ENCODE measurements at places on chromosomes 3 and 15.

- DNase-seq, result no peak
Observed at GRCh38 chr3:3918763-3919162, 119.5 kb downstream of the LRRN1 start.

GRCh38 chr3:186966406-186966805 is 36.1 kb downstream of the ST6GAL1 start:
- no peak for DNase-seq

- DNase-seq, result no peak
Observed at GRCh38 chr3:185084901-185085300, 68.0 kb downstream of the C3orf70 start.

- DNase-seq, result no peak
Observed at GRCh38 chr15:90002428-90002844, 1.3 kb downstream of the ZNF710 start.

GRCh38 chr3:64405211-64405835 is 180.1 kb upstream of the PRICKLE2 start:
- no peak for DNase-seq

DNA sequence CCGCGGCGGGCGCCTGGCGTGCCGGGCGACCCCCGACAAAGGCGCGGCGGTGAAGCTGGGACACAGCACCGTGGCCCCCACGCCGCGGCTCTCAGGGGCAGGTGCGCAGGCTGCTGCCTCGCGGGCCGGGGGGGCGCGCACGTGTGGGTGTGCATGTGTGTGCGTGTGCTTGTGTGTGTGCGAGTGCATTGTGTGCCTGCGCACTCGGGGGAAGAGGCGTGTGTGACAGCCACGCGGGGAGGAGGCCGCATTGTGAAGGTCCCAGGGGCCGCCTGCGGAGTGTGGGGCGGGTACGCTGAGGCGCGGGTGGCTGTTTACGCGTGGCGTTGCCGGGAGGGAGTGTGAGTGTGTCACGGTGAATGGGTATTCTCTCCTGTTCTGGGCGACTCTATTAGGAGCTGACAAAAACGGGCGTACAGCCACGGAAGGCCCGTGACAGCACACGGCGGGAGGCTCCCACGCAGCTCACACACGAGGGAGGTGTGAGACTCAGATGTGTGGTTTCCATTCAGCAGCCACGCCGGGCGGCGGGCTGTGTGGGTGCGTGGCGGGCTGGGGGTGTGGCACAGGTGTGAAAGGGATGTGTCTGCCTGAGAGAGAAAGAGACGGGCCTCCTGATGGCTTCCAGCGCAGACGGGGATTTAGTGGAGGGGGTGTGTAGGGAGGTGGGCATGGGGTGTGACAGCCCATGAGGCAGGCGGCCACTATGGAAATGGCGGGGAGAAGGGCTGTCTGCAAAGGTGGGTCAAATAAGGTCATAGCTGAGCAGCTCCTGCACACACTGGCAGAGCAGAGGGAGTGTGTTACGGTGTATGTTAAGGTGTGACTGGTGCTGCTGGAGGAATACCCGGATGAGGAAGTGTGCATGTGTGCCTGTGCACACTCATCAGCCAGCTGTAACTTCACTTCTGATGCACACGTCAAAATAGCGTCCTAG is 750 bp downstream of the PODXL2 start:
- peak; percentile 22 for DNase-seq

DNA sequence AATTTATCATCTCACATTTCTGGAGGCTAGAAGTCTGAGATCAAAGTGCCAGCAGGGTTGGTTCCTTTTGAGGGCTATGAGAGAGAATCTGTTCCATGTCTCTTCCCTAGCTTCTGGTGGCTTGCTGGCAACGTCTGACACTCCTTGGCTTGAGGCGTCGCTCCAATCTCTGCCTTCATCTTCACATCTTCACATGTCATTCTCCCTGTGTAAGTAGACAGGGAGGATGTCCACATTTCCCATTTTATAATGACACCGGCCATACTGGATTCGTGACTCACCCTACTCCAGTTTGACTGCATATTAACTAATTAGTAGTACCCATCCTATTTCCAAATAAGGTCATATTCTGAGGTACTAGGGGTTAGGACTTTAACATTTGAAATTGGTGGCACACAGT is 17.5 kb upstream of the ARHGAP31 start:
- DNase-seq, result no peak

DNA sequence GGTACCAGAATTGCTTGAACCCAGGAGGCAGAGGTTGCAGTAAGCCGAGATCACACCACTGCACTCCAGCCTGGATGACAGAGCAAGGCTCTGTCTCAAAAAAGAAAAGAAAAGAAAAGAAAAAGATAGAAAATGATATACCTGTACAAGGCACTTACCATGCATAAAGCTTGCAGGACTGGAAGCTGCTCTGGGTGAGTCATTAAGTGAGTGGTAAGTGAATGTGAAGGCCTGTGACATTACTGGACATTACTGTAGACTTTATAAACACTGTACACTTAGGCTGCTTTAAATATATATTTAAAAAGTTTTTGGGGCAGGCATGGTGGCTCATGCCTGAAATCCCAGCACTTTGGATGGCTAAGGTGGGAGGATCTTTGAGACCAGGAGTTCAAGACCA is 99.2 kb downstream of the SLMAP start:
- DNase-seq, result no peak

DNA sequence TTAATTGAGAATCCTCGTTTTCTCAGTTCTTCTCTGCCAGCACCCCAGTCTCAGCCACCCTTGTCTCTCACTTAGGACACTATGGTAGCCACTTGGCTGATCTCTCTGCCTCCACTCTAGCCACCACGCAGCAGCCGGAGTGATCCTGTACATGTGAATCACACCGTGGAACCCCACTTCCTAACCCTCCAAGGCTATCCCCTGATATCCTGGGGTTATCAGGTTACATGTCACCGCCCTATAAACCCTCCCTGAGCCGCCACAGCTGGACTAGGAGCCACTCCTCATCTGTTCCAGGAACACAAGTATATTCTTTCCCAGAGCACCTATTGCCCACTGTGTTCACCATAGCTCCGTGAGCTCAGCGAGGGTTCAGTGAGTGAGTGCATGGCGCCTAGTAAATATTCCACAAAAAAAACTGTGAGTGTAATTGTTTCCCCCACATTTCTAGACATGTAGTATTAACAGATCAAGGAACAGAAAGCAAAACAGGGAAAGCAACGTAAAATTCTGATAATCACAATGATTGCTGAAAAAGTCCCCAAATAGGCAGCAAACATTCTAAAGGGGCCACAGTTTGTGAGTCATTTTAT is 661 bp upstream of the PARP14 start:
- no peak for DNase-seq

DNA sequence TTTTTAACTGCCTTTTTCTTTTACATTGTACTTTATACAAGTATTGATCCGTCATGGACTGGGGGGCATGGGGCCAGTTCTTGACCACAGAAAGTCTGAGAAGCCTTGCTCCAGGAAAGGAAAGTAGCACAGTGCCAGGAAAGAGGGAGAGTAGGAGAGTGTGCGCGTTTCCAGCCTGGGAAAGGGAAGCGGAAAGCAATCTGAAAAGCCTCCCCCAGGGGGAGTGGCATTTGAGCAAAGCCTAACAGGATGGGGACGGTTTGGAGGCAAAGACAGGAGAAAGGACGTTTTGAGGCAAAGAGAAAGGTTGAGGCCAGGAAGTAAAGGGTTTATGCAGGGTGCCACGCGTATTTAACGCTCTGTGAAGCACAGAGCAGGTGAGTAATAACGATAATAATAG is 116.9 kb downstream of the RORA start:
- no peak for DNase-seq

DNA sequence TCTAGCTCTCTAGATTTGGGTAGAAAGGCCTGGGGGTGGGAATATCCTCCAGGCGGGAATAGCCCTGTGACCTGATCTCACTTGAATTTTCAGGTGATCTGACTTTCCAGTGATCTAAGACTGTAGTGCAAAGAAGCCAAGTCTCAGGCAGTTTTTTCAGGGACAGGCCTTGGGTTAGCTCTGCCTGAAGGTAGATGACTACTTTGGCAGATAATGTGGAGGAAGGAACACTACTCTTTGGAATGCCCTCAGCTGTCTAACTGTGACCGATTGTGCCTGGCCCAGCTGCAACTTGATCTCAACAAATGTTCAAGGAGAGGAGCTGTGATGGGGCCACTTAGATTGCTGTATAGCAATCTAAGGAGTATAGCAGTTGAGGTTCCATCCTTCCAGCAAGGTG is 193.7 kb downstream of the TCF12 start:
- no peak for DNase-seq

DNA sequence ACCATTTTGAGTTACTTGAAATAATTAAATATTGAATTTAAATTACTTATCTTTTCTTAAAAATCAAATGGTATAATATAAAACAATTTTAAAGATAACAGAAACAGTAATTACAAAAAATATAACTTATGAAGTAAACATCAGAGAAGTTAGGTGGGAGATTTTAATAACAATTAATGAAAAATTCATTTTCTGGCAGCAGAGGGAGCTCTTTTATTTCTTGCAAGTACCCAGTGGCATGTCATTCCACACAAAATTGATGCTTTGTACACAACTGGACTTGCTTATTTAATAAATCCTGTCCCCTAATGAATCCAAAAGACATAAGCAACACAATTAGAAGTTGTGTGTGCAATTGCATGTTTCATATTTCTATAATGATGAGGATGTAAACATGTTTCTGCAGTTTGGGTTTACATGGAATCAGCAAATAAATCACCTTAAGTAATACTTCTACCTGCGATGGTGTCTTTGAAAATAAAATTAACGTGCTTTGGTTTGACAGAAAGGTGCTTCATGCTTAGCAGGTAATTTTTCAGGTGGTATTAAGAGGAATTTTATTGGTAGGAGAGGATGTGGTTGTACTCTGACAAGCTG is 861.3 kb downstream of the ZPLD1 start:
- DNase-seq, result no peak

DNA sequence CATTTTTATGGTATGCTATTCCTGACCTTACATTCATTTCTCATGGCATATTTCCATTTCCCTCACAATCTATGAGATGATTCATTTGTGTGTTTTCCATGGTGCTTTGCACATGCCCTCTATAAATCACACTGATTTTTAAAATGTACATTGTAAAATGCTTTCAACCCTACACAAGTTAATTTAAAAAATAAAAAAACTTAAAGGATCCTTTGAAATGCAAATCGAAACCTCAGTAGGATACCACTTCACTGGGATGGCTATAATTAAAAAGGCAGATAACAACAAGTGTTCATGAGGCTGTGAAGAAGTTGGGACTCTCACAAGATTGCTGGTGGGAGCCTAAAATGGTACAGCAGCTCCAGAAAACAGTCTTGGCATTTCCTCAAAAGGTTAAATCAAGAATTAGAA is 83.5 kb downstream of the FMN1 start:
- no peak for DNase-seq

DNA sequence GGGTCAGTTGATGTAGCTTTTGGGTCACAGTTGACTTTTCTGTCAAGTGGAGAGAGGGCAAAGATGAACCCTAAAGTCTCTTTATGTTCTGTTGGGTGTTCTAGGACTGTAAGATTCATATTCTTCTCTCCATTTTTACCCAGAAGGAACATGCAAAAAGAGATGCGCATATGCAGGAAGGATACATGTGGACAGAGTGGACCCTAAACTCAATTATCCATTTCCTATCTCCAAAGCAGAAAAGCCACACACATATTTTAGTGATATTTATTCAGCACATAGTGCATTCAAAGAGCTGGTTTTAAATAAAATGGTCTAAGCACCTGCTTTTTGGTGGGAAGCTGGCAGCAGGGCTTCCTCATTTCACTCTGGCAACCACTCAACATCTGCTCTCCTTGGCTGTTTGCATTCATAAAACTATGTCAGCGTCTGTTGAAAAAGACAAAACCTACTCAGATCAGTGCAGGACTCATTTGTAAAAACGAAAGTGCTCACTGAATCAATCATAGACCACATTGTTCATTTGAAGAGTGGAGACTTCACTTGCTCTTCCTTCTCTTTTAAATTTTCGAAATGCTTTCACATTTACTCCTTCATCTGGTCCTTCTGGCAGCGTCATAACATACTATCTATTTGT is 96.6 kb downstream of the SEMA6D start:
- no peak for DNase-seq

DNA sequence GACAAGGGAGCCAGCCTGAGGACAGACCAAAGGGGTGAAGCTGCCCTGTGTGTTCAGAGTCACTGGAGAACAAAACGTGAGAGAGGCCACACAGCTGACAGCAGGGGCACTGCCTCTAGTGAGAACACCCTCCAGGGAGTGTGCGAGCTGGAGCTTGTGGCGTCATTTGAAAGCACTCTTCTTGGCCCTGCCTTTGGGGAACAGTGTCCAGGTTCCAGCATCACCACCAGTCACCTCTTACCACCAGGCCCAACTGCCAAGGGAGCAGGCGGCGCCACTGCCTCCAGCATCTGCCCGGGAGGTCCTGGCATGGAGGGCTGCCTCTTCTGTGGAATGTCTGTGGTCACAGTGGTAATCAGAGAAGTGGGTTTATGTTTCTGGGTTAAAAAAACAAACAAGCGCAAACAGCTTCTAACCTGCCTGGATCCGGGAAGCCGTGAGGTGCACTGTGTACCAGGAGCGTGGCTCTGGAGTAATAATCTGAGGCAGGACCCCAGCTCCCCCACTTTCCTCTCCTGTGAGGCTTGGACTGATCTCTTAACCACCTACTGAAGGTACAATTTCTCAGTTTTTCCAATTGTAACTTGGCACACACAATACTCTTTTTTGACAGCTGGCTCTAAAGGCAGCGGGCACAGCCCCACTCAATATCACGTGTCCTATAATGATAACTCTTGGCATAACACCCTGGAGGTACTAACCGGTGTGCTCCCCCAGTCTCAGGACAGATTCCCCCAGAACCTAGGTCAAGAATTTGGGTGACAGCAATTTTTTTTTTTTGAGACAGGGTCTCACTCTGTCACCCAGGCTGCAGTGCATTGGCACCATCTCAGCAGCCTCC is 32.2 kb upstream of the CDCP1 start:
- no peak for DNase-seq

DNA sequence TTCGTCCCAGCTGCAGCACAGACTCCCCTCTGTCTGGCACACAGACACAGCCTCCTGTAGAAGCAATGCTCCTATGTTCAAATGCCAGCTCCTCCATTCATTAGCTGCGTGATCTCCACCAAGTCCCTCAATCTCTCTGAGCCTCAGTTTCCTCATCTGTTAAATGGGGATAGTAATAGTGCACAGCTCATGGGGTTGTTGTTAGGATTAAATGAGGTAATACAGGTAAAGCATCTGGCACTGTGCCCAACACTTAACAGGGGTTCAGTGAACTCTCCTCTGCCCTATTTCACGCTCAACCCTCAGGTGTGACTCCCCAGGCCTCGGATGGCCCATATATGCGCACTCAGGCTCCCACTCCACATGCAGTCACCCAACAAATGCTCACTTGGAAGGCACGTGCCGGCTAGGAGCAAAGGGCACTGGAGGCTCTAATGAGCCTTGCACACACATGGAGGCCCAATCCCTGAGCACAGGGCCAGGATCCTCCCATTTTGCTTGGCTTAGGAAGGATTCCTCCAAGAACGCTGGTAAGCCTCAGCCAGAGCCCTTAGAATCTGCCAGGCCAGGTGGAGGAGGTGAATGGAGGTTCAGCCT is 176.0 kb upstream of the LINGO1 start:
- no peak for DNase-seq

- DNase-seq, result no peak
Observed at GRCh38 chr3:4011166-4011565, 211.9 kb downstream of the LRRN1 start.

Data from stimulated activated CD4-positive, alpha-beta T cell treated with anti-CD3 and anti-CD28 coated beads, TNF-alpha, amount 100 ng/mL, for 1 hour (primary cell).